ENCODE measurements at places on chromosomes 11 and 22. TPM values are rescaled to one million over a fixed set of nuclear protein-coding genes. Genes with fewer than 3 reads are reported as not detected.
A peak's percentile ranks its signal among the peaks of the same experiment; 100 is the strongest.

The MS4A2 gene
- total RNA-seq = 0.67 TPM

The DRICH1 gene
- not detected for total RNA-seq

The SRPRA gene
- 77.4 TPM for total RNA-seq

DNA sequence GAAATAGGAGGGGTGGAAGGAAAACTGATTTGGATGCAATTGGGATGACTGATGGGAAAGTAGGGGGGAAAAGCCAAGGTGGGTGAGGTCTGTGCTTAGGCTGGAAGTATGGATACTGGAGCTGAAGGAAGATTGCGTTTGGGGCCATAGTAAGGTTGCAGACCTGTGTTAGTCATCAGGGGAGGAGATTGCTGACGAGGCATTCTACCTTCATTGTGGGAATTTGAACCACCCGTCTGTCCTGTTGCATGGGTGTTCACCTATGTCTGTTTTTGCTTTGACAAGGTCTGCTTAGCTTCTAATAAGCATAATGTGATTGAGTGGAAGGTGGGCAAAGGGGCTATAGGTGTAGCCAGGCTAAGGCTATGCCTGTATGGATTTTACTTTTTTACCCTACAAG lies 323.8 kb downstream of the BLID start:
- DNase-seq = no peak

The B4GALNT4 gene
- 0.24 TPM for total RNA-seq

DNA sequence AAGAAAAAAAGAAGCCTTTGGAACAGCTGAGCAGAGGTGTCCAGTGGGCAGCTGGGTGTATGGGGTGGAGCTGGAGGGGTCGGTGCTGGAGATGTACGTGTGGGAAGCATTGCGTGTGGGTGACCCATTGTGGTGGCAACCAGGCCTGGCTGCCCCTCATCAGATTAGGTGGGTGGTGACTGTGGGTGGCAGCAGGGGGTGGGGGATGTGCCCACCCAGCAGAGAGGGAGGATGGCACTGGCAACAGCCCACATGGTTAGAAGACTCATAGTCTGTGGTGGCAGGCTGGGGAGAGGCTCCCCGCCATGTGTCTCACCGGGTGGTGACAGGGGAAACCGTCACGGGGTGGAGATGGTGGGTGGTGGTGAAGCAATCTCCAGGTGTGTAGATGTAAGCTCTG lies 27.6 kb downstream of the TP53I11 start:
- DNase-seq = no peak

- no peak for DNase-seq
Measured at GRCh38 chr11:122112470-122113365, 3.3 kb downstream of the BLID start.

- DNase-seq = no peak
Measured at GRCh38 chr11:58152781-58153180, 27.5 kb upstream of the OR9I1 start.

The TLCD5 gene
- 16.6 TPM for total RNA-seq

DNA sequence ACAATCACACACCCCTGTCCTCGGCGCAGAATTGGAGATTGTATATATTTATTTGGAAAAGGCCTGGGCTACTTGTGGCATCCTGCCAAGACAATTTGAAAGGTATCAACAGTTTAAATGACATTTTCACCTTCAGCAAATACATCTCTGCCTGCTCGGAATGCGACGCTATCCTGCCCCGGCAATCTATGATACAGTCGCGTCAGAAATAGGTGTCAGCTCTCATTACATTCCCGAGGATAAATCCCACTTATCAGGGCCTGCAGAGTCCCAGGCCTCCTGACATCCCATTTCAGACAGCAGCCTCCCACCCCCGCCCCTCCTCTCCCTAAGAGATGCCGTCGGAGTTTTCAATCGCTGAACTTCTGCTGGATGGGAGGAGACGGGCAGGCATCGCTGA lies 114.7 kb downstream of the BRD1 start:
- DNase-seq = no peak

DNA sequence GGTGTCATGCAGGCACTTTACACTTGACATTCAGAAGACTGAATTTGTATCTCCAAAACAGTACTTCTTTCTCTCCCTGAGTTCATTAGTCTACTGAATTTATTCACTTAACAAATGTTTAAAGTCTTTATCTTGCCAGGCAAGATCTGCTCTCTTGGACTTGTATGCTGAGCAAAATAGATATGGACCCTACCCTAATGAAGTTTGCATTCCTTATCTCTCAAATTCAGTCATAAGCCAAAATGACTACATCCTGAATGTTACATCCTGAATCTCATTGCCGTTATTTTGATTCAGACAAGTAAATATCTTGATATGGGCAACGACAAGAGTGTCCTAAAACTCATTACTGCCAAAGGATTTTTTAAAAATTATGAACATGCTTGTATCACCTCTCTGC lies 29.7 kb downstream of the FAR1 start:
- no peak for DNase-seq

GRCh38 chr11:68460741-68461574 lies at the start of gene PPP6R3:
Gene PPP6R3, plus strand, starts transcription at chr11:68460752. Its CDS starts 76,913 bp downstream, at chr11:68537665.
- no peak for DNase-seq

GRCh38 chr11:16891964-16892363 lies 122.2 kb downstream of the PLEKHA7 start:
- no peak for DNase-seq

DNA sequence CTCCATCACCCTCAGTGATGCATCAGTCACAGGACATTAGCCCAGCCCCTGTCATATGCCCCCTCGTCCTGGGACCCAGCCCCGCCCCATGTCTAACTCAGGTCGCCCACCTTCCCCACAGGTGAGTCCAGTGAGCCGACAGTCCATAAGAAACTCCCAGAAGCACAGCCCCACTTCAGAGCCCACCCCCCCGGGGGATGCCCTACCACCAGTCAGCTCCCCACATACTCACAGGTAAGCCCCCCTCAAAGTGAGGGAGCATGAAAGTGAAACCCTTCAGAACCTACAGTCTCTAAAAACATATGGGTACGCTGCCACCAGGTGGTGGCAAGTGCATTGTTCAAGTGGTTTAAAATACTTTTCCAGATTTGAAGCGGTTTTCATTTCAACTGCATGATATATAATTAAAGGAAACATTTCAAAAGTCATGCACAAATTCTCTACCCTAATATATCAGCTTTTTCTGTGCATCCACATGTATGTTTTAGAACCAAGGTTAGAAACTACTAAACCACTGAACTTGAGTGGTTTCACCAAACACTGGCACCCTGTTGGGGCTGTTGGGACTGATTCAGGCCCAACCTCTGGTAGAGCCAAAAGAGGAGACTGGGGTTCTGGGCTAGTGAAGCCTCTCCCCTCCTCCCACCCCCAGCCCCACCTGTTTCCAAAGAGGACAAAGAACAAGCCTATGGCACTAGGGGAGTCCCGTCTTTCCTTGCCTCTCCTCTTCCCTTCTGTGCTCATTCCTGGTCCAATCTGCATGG lies 17.3 kb downstream of the EPS8L2 start:
- DNase-seq = no peak

The DEAF1 gene
- 21.3 TPM for total RNA-seq

GRCh38 chr22:41334215-41334614 lies 32.9 kb downstream of the ZC3H7B start:
- DNase-seq = no peak

The OR56A3 gene
- not detected for total RNA-seq

The CNIH2 gene
- 0.22 TPM for total RNA-seq

The C11orf65 gene
- total RNA-seq = 0.62 TPM

GRCh38 chr22:46079861-46080821 lies 70.2 kb upstream of the PPARA start:
- peak; percentile 86 for DNase-seq

The CDC42EP1 gene
- 18.8 TPM for total RNA-seq

The MMP27 gene
- total RNA-seq = not detected

- DNase-seq = no peak
Measured at GRCh38 chr11:128346804-128347203, 240.6 kb downstream of the ETS1 start.

- DNase-seq = no peak
Measured at GRCh38 chr11:45023065-45023365, 72.3 kb upstream of the TP53I11 start.

The FXYD6 gene
- total RNA-seq = 28.0 TPM

The OR5A1 gene
- not detected for total RNA-seq

GRCh38 chr11:109847621-109848020 lies 245.6 kb upstream of the ZC3H12C start:
- no peak for DNase-seq

DNA sequence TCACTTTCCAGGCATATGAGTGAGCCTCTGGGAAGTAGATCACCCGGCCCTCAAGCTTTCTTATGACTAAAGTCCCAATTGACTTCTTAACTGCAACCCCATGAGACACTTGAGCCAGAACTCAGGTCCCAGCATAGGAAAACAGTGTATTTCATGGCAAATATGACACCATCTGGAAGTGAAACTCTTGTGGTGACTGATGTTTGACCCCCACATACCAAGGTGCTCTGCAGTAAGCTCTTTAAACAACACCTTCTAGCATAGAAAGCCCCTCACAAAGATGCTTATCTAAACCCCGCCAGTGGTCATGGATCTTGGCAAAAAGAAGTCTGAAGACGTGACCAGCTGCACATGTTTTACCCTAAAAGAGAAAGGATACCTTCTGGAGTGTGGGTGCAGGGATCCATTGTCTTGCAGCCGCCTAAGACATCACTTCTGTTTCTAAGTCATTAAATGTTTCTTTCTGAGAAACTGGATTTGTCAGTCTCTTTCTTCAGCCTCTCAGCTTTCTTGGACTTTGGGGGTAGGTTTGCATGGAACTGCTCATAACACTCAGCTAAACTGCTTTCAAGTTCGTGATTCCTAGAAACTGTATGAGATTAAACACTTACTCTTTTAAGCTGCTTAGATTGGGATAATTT lies 7.4 kb upstream of the PELI3 start:
- no peak for DNase-seq

DNA sequence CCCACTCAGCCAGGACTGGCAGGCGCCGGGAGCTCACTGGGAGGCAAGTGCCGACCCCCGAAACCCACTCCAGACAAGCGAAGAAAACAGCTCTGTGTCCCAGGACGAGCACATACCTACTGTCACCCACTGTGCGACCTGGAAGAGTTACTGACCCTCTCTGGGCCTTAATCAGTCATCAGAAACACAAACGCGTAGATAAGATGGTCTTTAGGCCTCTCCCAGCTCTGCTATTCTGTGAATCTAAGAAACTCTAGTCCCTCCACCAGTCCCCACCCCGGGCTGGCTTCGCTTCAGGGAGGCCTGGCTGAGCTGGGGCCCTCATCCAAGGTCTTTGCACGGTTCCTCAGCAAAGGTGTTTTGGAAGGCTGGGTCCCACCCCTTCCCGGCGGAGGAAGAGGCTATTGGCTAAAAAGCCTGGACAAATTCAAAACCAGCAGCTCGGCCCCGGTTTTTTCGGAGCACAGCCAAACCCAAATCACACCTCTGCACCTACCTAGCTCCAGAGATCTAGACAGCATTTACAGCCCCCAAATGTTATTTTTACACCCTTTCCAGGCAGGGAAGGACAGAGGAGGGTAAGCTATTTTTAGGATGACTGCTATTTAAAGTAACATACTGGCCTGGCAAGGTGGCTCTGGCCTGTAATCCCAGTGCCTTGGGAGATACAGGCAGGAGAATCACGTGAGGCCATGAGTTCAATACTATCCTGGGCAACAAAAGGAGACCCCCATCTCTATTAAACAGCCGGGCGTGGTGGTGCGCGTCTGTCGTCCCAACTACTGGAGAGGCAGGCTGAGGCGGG lies 13.2 kb upstream of the HDHD5 start:
- no peak for DNase-seq

DNA sequence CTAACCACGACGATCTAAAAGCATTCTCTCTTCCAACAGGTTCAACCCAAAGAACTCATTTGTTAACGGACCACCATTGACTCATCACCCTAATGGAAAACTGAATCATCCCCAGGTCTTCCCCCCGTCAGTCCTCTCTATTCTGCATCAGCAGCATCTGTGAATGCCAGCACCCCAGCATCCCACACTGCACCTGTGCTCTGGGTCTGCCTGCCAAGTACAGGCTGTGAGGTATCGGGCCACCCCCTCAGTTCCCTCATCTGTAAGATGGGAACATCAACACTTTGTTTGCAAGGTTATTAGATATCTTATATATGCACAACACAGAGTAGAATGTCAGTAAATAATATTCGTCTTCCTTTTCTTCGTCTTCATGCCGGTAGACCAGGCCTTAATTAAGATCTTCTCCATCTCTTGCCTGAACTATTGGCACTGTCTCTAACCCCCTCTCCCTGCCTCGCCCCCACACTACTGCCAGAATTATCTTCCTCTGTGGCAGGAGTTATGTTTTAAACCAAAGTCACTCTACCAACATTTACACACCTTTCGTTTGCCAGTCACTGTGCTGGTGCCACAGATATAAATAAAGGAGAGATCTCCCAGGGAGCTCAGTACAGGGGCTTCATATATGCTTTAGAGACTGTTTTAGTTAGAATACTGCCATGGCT lies 7.8 kb upstream of the TMPRSS4 start:
- no peak for DNase-seq

GRCh38 chr11:6390718-6391469 lies 620 bp downstream of the SMPD1 start:
- DNase-seq = no peak

- DNase-seq = no peak
Measured at GRCh38 chr11:64836448-64837072, 7.9 kb downstream of the CDC42BPG start.

- no peak for DNase-seq
Measured at GRCh38 chr11:31643857-31644256, 134.3 kb downstream of the ELP4 start.

The LRP4 gene
- 26.8 TPM for total RNA-seq

GRCh38 chr22:42883970-42884369 lies 26.9 kb upstream of the ARFGAP3 start:
- DNase-seq = no peak

The BMAL1 gene
- 11.6 TPM for total RNA-seq

The FOLR3 gene
- not detected for total RNA-seq

The C22orf31 gene
- not detected for total RNA-seq

The GGTLC2 gene
- total RNA-seq = not detected

The MEI1 gene
- total RNA-seq = 0.40 TPM

DNA sequence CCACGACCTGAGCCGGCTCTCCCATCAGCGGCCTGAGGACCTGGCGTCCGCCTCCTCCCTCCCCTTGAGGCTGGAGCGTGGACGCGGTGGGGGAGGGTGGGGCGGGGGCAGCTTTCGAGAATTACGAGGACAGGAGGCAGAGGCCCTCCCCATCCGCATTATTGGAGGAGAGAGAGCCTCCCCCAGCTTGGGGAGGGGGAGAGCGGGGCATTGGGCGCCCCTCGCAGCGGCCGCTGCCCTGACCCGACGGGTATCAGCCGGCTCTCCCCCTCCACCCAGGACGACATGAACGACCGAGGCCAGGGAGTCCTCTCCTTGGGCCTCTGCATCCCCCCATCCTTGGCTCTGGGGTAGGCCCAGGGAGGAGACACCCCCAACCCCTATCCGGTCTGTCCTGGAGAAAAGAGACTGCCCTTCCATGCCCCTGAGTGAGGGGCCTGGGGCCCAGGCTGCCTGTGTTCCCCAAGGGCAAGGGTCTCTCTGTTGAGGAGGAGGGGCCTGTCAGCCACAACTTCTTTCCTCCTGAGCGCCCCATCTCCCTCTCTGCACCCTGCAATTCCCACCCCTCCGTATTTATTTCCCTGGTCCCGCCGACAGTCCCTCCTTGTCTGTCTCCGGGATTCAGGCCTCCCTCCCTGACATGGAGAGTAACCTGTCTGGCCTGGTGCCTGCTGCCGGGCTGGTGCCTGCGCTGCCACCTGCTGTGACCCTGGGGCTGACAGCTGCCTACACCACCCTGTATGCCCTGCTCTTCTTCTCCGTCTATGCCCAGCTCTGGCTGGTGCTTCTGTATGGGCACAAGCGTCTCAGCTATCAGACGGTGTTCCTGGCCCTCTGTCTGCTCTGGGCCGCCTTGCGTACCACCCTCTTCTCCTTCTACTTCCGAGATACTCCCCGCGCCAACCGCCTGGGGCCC lies 495 bp downstream of the GPR137 start:
- no peak for DNase-seq

The OR10D3 gene
- not detected for total RNA-seq

The MUC6 gene
- not detected for total RNA-seq

GRCh38 chr22:21759646-21760376 lies 24.2 kb upstream of the YPEL1 start:
- DNase-seq = no peak
